ENCODE measurements at places on chromosomes 12 and 14.

GRCh38 chr12:104615048-104615561 lies 158.4 kb downstream of the CHST11 start:
- peak; percentile 48 for DNase-seq

DNA sequence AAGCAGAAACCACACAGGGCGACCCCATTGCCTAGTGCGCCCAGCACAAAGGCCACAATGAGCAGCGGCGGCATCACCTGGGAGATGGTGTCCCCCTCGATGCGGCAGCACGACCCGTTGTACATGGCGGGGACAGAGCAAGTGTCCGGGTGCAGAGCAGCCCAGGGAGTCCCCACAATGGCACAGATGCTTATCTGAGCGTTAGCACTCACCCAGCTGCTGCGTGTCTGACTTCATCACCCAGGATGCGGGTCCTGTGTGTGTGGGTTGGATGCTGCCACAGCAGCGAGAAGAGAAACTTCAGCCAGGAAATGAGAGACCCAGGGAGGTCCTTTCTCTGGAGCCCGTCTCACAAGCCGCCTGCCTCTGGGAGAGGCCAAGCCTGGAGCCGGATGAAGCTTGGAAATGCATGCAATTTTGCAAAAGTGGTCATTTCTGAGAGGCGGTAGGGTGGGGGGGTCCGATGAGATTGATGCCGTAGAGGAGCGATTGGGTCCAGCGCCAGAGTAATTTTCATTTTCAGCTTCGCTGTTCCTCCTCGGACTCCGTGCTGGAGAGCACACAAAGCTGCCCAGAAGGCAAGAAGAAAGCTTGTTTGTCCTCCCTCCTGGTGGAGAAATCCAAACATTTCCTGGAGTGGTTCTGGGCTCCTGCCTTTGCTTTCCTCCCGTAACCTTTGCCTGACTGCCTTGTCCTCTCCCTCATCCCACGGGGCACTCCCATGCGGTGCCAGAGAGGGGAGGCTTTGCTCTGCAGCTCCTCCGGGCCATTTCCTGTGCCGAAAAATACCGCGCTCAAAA lies at the start of gene HCAR1:
TSS of gene HCAR1 (minus strand) at position 630 of the 800 bp plus-strand sequence. CDS start at position 125, 505 bp downstream.
- no peak for DNase-seq

GRCh38 chr14:96817750-96818666 lies 20.8 kb downstream of the VRK1 start:
- no peak for DNase-seq

- peak; percentile 29 for DNase-seq
These were observed 30.3 kb upstream of the PELI2 start for GRCh38 chr14:56087671-56088471.

DNA sequence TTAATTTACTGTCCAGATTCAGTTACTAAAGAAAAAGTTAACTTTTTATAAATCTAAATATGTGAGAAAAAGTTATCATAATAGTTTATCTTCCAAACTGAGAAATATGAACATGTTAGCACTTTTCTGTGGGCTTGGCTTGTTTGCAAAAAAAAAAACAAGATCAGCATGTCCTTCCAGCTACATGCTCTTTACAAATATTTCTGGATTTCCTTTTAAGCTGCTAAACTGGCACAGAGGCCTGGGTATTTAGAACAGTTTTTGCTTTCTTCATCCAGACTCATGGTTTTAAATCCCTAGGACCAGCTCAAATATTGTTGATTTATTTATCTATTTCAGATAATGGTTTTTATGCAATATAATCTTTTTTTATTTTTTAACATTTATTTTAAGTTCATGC lies 1444.5 kb upstream of the FLRT2 start:
- peak; percentile 16 for DNase-seq

GRCh38 chr12:53948650-53949593 lies 5.8 kb upstream of the HOXC12 start:
- DNase-seq, result no peak

GRCh38 chr12:65414526-65414925 lies 136.0 kb downstream of the MSRB3 start:
- DNase-seq, result peak; percentile 28

DNA sequence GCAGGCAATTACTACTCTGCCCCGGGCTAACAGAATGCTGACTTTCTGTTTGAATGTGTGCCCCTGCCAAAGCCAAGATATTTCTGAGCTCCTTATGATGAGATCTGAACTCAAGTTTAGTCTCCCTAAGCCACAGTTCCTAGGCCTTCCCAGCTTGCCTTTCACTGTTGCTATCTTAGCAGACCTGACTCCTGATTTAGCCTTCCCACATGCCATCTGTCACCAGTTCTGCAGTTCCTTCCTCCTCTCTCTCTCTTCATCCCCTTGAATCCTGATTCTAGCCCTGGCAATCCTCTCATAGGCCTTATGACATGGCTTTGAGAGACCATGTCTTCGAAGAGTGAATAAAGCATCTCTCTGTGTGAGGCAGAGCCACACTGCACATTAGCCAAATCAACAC lies 12.5 kb upstream of the SAMD4A start:
- no peak for DNase-seq

- DNase-seq, result no peak
These were observed 49.1 kb downstream of the JAG2 start for GRCh38 chr14:105119408-105120025.

DNA sequence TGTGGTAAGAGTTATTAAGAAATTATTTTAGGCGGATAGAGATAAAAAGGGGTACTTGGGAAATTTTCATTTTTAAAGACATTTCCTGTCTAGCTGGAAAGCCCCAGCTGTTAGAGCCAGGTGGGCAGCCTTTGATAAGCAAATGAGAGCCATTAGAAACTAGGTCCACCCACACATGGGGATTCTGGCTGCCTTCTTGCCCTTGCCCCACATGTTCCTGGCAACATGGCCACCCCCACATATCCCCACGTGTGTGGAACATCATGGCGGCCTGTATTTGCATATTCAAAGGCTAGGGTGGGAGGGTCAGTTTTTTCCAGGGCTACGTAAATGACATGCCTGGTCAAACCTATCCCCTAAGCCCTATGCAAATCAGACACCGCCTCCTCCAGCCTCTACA lies 1382.1 kb downstream of the AACS start:
- no peak for DNase-seq

GRCh38 chr14:67192366-67192765 lies 3.1 kb downstream of the GARIN2 start:
- DNase-seq, result no peak

- peak; percentile 42 for DNase-seq
These were observed 170.7 kb upstream of the CDKN3 start for GRCh38 chr14:54226103-54226502.

- DNase-seq, result peak; percentile 94
These were observed 64.8 kb upstream of the OVCH1 start for GRCh38 chr12:29562110-29562804.

GRCh38 chr14:101033006-101033405 lies 129.5 kb upstream of the RTL1 start:
- no peak for DNase-seq

- no peak for DNase-seq
These were observed 625 bp downstream of the ANGEL1 start for GRCh38 chr14:76812093-76812421.

DNA sequence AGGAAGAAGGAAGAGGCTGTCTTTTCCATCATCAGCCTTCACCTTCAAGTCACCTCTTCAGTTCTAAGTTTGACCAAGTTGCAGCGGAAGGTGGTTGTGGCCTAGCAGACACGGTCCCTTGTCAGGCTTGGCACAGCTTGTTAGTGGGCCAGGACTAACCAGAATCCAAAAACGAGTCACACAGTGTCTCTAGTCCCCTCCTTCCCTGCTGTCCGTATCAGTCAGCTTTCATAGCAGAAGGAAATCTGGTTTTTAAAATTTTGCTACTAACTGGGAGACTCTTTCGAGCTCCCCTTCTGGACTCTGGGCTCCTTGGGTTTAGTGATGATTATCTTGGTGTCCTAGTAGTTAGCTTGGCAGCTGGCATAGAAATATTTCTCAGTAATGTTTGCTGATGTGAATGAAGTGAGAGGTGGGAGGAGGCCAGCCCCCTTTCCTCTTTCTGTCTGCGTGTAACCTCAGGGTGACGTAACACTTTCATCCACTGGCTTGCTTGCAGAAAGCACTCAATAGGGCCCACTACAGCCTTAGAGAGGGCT lies 3.8 kb downstream of the ETV6 start:
- peak; percentile 61 for DNase-seq

GRCh38 chr12:102093319-102093718 lies 26.6 kb downstream of the NUP37 start:
- peak; percentile 41 for DNase-seq

DNA sequence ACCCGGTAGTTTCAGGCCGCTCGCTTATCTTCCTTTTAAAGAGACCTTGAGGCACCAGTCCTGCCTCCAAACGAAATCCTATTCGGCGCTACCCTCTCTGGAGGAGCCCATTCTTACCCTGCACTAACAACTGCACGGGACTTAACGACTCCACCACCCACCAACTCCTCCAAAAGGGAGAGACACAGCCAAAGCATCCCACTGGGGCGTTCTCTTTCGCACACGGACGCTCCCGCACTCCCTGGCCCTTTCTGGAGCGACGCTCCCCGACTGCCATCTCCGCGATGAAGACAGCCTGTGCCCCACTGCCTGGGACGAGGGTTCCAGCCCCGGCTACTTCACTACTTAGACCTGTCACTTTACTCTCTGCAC lies 650 bp downstream of the GALC start:
- peak; percentile 15 for DNase-seq

DNA sequence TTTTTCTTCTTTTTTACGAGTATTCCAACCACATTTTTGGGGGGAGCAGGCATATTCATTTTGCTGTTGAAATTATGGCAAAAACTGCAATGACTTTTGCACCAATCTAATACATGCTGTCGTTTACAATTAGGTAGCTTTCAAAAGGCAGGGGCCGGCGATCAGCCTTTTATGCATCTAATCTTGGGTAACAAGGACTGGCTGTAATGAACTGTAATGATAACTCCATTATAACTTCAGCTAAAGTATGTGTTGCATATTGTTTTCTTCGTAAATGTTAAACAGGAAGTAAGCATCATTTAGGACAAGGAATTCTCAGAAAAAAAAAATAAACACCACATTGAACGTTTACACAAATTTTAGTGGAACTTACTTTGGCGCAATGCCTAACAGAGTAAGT lies 30.3 kb upstream of the KLRF1 start:
- DNase-seq, result no peak

GRCh38 chr14:69501423-69501838 lies 16.9 kb downstream of the PLEKHD1 start:
- DNase-seq, result no peak

DNA sequence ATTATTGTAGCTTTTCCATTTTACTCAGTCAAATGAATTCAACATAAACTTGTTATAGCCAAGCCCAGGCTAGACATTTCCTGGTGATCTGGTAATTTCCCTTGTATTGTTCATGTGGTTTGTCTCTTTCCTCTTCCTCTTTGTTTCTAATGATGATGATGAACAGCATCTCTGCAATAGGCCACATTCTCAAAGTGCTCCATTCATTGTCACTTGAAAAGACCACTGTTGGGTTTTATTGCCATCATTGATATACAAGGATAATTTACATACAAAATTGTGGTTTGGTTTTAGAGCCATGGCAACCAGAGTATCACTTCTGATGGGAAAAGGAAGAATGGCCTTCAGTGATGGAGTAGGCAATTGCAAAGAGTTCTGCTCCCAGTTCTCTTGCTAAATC lies 379.3 kb downstream of the RGS6 start:
- DNase-seq, result no peak

DNA sequence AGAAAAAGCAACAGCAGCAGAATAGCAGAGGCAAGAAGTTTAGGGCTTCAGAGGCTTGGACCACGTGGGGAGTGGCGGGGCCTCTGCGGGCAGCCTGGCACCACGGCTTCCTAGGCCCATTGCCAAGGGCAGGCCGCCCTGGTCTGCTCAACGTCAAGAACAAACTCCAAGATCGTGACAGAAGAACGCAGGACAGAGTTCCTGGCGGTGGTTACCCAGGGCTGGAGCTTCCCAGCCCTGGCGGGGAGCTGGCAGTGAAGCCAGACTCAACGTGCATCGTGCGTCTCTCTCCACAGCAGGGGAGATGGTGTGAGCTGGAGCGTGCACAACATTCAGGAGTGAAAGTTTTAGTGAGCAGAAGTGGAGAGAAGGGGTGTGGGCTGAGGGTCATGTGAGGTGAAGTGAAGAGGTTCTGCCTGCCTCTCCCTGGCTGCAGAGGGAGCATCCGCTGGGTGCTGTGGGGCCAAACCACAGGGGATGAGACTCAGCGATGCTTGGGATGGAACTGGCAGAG lies 13.9 kb upstream of the CACNA2D4 start:
- DNase-seq, result peak; percentile 74

DNA sequence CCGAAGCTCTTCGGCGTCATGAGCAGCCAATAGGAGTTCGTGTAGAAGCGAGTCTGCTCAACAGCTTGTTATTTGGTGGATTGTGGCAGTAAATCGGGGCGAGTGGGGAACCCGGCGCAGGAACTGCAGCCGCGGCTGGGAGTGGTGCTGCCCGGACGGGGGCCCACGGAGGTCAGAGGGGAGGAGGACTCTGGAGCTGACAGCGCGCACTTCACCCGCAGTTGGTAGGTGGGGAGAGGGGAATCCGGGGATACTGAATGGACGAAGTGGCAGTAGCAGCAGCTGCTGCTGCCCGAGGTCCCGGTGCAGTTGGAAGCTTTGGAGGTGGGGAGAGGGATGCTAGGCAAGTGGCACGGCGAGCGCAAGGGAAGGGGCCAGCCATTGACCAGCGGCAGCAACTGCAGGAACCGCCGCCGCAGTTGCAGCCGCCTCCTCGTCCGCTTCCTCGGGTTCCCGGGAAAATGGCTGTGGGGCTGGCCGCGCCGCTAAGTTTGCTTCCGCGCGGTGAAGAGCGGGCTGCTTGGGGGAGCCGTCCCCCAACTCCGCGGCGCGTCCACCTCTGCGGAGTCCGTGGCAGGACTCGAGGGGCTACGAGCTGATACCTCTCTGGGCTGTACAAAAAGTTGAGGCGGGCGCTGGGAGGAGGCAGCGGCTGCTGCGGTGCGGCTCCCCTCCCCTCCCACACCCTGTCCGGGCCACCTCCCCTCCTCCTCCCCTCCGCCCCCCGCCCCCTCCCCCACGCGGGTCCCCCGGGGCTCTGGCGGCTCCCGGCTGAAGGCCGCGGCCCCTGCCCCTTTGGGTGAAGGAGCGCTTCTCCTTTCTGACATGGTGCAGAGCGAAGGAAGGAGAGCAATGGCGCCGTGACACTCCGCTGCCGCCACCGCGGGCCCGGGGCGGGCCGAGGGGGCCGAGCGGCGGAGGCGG lies at the start of gene ARID4A:
TSS of gene ARID4A (plus strand) at position 79 of the 924 bp plus-strand sequence. CDS start 1,300 bp downstream, outside the sequence.
- DNase-seq, result no peak

- DNase-seq, result peak; percentile 45
These were observed 66.6 kb upstream of the FAR2 start for GRCh38 chr12:29082522-29082921.

DNA sequence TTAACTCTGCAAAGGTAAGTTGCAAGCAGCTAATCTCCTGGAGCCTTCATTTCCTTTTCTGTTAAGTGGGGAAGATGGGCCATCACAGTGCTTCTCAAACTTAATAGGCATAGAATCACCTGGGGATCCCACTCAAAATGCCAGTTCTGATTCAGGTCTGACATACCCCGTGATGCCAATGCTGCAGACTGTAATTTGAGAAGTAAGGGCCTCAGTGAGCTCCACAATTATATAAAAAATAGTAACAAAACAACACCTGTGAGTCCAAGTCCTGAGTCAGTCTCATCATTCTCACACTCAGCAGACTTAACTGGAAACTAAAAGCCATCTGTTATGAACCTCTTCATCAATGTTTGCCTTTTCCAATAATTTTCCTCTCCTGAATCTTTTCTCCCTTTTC lies 10.8 kb upstream of the PSMA6 start:
- DNase-seq, result no peak

GRCh38 chr14:76089575-76089974 lies 62.1 kb upstream of the GPATCH2L start:
- no peak for DNase-seq

GRCh38 chr12:126869644-126870043 lies 1397.3 kb upstream of the TMEM132C start:
- no peak for DNase-seq

Data from amniotic epithelial cell (primary cell).